ENCODE measurements at places on chromosomes 1 and 21.

DNA sequence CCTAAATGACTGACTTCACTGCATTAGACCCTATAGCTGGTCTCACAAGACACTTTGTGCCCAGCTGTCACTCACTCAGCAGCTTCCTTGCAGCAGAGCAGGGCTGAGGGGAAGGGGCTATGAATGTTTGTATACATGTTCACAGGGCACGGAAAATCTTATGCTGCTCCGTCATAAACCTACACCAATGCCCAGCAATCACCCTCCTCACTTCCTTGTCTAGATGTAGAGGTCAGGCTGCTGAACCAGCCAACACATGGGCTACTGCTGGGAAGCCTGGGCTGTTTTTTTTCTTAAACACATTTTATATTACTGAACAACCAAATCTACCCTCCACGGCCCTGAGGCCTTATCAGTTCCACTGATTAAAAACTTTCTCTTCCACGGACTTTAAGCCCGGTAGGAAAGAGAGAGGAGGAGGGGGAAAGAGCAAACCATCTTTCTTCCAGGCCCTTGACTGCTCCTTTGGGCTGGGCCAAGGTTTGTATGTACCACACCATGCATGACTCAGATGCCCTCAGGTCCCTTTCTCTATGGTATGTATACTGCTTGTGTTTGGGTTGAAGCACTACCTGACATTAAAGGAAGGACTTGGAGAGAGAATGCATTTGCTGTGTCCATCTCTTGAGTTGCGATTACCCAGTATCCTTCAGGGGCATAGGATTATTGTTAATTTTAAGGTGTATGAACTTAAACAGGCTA, 12.7 kb downstream of the MTFR1L start:
- DNase-seq: no peak

DNA sequence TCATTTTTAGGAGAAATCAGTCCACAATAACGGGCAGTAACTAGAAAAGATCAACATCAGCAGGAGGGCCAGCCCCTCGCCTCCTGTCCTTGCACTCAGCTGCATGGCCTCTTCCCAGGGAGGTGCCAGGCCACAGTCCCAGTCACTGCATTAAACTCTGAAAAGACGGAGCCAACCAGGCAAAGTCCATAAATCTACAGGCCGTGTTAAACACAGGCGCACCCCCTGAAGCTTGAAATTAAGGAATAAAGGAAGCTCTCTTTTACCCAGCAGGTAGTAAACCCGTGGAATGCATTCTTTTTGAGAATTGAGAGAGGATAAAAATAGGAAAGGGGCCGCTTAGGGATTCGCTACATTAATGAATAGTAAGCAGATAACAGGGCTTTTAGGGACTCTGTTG, 18.4 kb downstream of the H6PD start:
- no peak for DNase-seq

DNA sequence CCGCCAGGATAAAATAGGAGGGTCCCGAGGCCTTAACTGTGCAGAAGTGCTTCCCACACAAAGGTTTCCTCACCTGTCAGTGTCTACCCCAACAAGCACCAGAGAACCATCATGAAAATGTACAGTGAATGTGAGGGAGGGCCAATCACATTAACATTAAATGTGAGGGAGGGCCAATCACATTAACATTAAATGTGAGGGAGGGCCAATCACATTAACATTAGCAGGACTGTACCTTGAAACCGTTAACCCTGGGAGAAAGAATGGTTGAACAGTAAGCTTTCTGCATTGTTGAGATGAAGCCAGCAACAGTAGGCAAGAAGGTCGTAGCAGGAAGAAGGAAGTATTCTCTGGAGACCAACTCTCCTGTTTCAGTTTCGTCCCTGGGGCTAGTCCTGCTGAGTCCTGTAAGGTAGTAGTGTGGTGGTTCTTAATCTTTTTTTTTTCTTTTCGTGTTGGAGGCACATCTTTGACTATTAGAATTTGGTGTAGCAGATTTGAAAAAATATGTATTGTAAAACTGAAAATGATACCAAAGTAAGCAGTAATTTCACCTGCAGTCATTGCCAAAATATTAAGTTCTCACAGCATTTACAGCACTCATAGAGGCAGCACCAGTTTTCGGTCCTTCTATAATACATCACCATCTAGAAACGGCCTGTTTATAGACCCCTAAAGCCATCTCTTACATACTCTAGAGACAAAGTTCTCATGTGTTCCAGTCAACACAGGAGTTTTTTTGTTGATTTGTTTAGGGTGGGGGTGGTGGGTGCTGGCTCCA, 98.6 kb upstream of the PPP2R5A start:
- no peak for DNase-seq

DNA sequence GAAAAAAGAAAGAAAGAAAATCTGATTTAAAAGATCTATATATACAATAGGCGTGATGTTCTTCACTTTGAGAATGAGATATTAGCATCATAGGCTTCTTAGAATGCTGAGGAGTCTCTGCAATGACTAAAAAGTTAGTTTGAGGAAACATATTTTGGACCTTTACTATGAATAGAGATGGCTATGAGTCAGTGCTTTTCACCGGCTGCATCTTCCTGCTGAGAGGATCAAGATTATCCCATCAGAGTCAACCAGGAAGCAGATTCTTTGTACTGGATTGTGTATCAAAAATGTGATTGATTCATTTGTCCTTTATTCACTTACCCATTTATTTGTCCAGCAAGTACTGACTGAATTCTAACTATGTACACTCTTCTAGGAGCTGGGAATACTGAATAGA, 144.2 kb downstream of the KCNK2 start:
- DNase-seq: no peak

GRCh38 chr1:86378813-86379212, 17.3 kb downstream of the ODF2L start:
- no peak for DNase-seq

DNA sequence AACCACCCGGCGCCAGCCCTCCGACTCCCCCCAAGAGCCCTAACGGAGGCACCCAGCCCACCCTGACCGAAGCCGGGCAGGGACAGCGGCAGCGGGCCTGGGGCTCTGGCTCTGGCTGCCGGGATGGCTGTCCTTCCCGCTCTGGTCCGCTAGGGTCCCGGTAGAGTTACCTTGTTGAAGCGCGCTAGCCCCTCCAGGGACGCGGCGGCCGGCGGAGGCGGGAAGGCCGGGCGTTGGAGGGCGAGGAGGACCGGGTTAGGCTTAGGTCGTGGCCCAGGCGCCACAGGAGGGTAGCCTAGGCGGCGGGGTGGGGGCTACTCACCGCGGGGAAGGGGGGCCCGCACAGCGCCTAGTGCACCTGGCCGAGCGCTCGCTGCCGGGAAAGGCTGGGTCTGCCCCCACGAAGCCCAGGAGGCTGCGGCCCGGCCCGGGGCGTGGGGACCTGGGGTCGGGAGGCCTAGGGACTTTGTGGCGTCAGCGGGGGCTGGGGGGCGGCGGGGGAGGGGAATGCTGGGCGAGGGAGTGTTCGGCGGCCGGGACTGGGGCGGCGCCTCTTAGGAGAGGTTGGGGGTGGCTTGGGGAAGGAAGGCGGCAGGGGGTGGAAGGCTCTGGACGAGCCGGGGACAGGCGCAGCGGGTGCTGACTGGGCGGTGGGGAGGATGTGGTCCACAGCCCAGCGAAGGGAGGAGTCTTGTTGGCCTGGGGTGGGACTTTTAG, at the start of gene TRIM17:
TRIM17 (minus strand) TSS at position 645 of the 717 bp plus-strand sequence. CDS start 1,789 bp downstream, outside the sequence.
- DNase-seq: peak; percentile 25

DNA sequence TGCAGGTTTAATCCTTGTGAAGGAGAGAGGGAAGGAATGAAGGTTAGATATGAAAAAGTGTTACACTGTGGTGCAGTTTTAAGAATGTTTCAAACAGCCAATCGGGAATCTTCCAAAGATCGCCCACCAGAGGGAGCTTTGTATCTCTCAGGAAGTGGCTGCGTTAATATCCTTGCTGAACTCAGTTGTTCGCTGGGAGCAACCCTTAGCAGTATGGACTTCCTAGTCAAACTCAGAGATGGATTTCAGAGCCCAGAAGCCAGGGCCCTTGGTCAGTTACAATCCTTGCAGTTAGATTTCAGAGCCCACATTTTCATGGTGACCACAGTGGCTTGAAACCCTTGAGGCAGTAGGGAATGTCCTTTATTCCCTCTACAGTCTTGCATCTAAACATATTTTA, 136.2 kb downstream of the NTNG1 start:
- peak; percentile 7 for DNase-seq

GRCh38 chr1:37764888-37765441, at the start of gene EPHA10:
Gene EPHA10, minus strand, starts transcription at chr1:37765120. Its CDS starts 54 bp downstream, at chr1:37765066.
- DNase-seq: peak; percentile 99

GRCh38 chr1:234955107-234955731, 173.4 kb downstream of the TOMM20 start:
- peak; percentile 50 for DNase-seq

DNA sequence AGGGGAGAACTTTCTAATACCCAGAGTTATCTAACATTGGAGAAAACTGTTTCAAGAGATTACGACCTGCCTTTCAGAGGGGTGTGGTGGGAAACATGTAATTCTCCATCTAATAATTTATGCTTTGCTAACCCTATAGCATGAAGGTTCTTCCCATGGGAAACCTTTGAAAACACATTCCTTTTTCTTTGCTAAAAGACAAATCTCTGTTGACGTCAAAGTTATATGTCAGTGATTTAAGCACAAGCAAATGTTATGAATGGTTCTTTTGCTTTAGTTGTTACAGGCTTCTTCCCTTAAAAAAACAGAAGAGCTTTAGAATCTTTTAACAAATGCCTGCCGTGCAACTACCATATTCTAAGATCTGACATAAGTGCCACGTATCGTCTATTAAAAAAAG, 19.2 kb downstream of the FMO2 start:
- no peak for DNase-seq

DNA sequence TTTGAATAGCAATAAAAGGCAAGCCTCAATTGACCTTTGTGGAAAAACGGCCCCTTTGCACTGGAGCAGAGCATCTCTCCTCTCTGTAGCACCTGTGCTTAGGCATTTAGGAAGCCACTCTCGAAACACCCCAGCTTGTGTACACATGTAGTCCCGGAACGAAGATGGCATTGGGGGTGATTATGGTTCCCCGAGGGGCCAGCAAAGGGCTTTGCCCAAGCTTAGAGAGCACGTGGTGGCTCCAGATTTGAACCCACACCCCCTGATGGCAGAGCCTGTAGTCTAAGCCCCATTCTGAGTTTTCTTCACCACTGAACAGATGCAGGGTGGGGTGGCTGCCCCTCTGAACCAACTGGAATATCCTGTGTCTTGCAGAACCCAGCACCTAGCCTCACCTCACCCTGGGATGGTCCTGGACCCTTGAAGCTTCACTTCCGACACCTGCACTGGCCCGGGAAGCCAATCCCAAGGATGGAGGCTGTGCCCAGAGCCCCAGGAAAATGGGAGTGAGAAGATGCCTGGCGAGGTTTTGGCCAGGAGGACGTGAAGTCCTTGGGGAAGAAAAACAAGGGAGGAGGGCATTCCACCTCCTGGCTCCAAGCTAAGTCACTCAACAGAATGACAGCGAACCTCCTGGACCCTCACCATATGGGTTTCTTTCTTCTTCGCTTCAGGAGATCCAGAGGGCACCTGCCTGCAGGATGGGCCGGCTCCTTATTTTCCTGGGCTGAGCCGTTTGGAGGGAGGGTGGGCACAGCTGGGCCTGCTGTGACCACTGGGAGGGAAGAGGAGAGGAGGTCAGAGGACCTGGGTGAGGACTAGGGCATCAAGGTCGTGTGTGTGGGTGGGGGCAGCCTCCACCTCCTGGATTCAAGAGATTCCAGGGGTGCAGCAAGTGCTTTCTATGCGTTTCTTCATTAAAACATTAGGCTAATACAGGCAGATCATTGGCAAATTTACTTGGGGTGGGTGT, 37.7 kb downstream of the IGFN1 start:
- DNase-seq: no peak

- DNase-seq: no peak
Measured at GRCh38 chr1:214075999-214076707, 88.4 kb downstream of the PROX1 start.

DNA sequence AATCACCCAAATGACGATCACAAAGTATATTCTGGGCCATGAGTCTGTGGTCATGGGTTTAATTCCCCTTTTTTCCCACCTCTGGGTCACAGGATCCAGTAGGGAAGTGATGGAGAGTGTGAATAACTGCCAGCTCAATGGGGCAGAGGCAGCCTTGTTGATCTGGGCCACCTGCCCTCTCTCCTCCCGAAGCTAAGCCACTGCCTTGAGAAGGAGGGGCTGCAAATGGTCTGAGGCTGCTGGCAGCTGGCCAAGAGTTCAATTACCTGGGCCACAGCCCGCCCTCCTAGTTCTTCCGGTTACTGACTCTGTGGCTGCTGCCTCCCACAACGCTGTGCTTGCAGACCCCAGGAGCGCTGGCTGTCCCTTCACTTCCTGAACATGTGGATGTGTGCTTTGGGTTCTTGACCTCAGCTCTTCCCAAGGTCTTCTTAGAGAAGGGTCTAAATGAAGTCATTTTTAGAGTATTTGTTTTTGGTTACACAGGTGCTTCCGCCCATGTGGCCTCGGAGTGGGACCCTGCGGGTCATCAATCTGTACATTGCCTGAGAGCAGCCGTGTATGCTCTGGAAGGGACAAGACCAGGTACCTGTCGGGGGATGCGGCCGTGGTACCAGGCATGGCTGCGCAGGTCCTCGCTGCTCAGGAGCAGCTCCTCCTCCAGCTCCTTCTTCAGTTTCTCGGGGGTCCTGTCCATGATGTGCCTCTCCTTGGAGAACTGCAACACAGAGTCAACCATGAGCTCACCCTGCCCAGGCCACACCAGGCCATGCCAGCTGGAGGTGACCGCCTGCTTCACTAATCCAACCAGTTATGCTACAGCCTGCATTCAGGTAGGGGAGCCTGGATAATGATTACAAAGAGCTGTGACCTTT, 89.7 kb downstream of the BCAR3 start:
- peak; percentile 100 for DNase-seq

- peak; percentile 71 for DNase-seq
Measured at GRCh38 chr1:5770981-5771765, 221.1 kb downstream of the NPHP4 start.

DNA sequence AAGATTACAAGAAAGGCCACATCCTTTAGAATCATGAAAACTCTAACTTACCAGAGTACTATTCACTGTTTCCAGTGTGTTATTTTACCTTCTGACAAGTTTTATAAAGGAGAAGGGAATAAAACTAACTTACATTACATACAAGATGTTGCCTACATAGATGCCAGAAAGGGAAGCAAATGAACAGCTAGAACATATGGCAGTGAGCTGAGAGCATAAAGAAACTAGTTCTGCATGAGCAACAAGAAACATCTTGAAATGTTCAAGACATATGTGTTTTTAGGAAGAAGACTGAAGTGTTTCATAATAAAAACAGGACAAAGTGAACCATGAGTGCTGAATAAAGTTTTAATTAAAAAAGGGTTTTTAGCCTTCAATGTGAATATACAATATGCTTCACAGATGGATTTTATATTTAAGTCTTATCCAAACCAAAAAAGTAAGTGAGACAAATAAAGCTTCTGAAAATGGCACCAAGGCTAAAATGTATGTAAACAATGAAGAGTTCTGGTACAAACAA, 39.4 kb downstream of the SLC5A9 start:
- DNase-seq: no peak
